CMK (cell line): ENCODE measurements at places on chromosomes 2 and 18.
A peak's percentile ranks its signal among the peaks of the same experiment; 100 is the strongest.

DNA sequence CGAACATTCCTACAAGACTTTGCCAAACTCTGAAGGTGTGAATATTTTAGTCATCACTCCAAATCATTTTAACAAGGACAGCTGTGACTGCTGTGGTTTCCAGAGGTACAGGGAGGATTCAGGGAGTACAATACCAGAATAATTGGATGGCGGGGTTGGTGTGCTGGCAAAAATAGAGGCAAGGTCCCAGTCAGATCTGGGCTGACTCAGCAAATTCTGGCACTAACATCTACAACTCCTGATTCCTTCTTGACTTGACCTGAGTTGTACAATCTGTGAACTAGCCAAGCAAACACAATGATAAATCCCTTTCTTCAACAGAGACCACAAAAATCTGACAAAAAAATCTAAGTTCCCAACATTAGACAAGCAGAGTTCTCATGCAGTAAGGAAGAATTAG lies 40.4 kb downstream of the RMP24 start:
- DNase-seq: no peak

DNA sequence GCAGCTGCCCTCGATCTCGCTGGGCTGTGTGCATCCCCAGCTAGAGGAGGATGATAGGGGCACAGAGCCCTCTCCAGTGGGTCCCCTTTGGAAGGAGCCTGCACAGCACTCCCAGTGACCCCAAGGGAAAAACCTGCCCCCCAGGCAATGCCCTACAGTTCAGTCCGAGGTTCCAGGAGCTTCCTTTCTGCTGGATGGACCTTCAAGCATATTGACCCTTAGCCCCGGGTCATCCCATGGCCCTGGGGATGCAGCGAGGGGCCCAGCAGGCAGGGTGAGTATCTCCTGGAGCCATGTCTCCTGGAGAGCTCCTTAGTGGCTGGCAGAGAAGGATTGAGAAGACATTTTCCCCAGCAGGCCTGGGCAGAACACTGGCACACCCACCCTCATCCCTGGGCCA lies 45.4 kb upstream of the CTDP1 start:
- no peak for DNase-seq

DNA sequence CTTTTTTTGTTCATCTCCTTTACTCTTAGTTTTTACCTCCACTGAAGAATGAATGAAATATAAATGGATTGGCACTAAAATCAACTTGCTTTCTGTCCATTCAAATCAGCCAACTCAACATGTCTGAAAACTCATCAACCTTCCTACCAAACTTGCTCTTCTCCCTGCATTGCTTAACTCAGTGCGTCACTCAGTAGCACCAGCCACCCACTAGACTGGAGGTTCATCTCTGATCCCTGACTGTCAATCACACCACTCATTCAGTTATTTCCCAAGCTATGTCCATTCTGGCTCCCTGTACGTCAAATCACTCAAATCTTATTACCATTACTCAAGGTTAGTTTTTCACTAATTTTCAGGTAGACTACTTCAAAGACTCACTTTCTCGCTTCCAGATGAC lies 75.2 kb upstream of the RBMS1 start:
- no peak for DNase-seq

DNA sequence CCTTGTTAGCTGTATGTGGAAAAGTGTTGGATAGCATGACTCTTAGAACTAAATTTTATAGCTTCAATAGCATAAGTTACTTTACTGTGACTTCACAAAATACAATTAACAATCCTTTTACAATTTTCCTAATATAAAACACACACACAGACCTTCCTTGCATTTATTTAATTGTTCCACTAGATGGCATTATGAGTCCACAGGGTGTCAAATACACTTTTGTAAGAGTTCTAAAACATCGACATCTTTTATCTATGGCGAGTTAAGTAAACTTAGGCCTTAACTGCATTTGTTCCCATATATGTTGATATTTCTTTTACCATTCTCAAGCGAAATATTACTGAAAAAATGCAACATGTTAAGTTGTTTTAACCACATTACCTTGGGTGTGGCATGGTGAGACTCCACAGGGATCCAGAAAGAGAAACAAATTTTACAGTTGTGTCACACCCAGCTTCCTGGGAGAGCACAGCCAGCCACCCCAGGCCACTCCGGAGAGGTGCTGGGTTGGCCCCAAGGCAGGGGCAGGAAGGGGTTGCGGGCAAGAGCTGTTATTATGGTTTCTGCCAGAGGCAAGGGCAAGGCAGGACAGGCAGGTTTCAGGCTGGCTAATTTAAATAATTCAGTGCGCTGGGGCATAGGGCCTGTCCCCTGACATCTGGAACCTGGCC lies 312.4 kb upstream of the MC4R start:
- no peak for DNase-seq

GRCh38 chr18:55234366-55235093 lies 275.3 kb upstream of the CCDC68 start:
- DNase-seq: peak; percentile 26

DNA sequence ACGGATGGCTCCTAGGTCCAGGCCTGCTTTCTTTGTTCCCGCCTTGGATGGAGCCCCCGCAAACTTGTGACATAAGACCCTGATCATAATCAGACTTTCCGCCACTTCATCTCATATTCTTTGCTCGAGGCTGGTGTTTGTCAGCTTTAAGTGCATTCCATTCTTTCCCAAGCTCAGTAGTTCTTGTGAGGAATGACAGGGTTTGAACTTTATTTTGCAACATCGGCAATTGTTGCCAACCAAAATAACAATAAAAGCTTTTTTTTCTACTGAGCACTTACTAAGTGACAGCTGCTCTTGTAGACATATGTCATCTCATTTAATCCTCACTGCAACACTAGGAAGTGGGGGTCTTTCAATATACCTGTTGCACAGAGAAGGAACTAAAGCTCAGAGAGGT lies 178.8 kb upstream of the ST6GAL2 start:
- no peak for DNase-seq

- no peak for DNase-seq
Observed at GRCh38 chr2:132774189-132774588, 104.2 kb upstream of the LYPD1 start.
